Jurkat, Clone E6-1 (cell line): ENCODE measurements at places on chromosomes 3 and 15.

DNA sequence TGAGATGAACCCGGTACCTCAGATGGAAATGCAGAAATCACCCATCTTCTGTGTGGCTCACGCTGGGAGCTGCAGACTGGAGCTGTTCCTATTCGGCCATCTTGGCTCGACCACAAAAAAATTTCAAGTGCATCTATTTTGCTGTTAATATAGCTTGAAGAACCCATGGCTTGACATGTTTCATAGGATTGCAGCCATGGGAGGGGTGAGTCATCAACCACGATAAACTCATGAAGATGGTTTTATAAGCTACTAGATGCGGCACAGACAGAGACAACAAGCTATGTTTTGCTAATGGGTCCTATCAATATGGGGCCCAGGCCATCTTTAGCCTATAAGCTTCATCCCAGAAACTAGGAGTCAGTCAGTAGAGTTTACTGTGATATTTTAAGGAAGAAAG is 100.4 kb upstream of the PHLDB2 start:
- no peak for DNase-seq

GRCh38 chr3:85603378-85603777 is 644.6 kb downstream of the CADM2 start:
- no peak for DNase-seq

GRCh38 chr3:20322085-20322484 is 136.1 kb upstream of the SGO1 start:
- no peak for DNase-seq

- DNase-seq, result peak; percentile 58
These were observed 44.6 kb upstream of the PGPEP1L start for GRCh38 chr15:99052205-99052604.

GRCh38 chr15:68315495-68316031 is 38.0 kb downstream of the FEM1B start:
- no peak for DNase-seq

DNA sequence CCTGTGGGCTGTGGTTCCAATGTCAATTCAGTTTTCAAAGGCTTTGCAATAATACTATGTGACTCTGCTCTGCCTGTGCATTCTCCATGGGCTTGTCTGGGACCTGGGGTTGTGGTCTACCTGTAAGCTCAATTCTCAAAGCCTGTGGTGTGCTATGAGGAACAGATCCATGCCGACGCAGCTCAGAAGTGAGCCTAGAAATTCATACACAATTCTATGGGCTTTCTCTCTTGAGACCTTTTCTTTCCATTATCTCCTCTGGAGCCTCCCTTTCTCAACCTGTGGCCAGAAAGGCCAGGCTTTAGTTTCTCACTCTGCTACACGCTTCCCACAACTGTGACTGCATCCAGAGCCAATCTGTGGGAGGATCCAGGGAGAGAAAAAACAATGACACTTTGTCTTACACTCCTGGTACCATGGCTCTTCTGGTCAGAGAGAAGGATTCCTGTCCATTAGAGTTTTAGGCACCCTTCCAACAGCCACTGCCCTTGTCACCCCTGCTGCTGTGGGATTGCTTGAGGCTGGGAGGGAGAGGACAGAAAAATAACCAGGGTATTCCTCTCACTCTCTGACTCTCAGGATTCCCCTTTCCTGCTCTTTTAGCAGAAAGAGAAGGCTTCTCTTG is 34.1 kb upstream of the KLF13 start:
- no peak for DNase-seq
